ENCODE measurements at places on chromosomes 6 and 20. TPM values are rescaled to one million over a fixed set of nuclear protein-coding genes. Genes with fewer than 3 reads are reported as not detected.

DNA sequence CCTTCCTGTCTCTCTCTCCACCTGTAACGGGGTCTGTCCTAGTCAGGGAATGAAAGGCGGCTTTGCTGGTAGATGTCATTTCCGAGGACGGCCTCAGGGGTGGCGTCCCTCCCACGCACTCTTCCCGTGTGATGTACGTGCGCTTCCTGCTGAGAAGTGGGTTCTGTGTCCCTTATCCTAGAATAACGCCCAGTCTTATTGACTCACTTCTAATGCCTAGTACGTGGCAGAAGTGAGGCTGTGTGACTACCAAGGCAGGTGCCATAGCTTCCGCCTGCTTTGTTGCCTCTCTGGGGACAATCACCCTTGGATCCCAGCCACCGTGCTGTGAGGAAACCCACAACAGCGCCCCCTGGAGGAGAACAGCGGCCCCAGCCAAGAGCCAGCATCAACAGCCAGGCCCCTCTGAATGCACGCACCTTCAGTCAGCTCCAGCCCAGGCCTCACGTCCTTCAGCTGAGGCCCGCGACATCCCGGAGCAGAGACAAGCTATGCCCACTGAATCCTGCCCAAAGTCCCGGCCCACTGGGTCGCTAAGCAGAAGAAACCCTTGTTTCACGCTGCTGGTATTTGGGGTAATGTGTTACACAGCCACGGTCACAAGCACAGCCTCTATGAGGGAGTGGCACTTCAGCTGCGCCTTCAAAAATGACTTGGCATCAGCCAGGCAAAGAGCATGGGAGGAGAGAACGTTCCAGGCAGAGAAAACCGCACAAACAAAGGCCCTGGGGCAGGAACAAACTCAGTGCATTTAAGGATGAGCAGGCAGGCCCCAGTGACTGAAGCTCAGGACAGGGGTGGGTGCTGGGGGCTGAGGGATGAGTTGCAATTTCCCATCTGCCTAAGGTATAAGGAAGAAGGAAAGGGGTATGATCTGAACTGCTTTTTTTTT lies 224.2 kb downstream of the NFATC2 start:
- H3K4me3 ChIP-seq: no peak overlapping the region
- H3K36me3 ChIP-seq: no peaks in the 10 kb centered on the region
- peaks cover 2% of the 10 kb centered on the region for H3K27me3 ChIP-seq
- peak; percentile 42 for DNase-seq
- H3K4me1 ChIP-seq: no peaks in the 10 kb centered on the region

- H3K27me3 ChIP-seq: peaks cover 2% of the 10 kb centered on the region
- H3K27ac ChIP-seq: no peak overlapping the region
- H3K36me3 ChIP-seq: no peaks in the 10 kb centered on the region
- H3K4me1 ChIP-seq: no peaks in the 10 kb centered on the region
These were observed 41.7 kb downstream of the ADAT2 start for GRCh38 chr6:143408787-143409162.

DNA sequence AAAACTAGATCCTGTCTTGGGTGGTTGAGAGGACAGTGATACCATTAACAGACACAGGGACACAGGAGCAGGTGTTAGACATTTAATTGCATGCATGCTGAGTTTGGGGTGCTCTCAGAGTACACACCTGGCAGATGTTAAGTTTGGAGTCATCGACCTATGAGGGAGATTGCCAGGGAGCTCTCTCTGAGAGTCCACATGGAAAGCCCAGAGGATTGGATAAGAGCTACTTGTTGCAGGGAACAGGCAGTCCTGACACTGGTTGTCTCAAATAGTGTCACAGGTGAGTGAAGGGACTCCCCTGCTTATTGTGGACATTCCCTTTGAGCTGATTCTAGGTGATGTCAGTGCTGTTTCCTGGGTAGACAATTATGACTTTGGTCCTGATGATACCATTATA lies 3.1 kb downstream of the ATRN start:
- peaks cover 30% of the 10 kb centered on the region for H3K4me1 ChIP-seq
- no peaks in the 10 kb centered on the region for H3K36me3 ChIP-seq
- no peak overlapping the region for H3K4me3 ChIP-seq
- H3K27me3 ChIP-seq: no peaks in the 10 kb centered on the region

- DNase-seq: no peak
- peaks cover 53% of the 10 kb centered on the region for H3K36me3 ChIP-seq
- no peak overlapping the region for H3K4me3 ChIP-seq
- H3K27ac ChIP-seq: peak overlapping the region; percentile 49
These were observed 9.1 kb downstream of the MAPK13 start for GRCh38 chr6:36139431-36139830.

Gene MOXD1
- not detected for total RNA-seq

- no peak overlapping the region for H3K4me3 ChIP-seq
- H3K36me3 ChIP-seq: peaks cover 12% of the 10 kb centered on the region
- DNase-seq: no peak
- no peak overlapping the region for H3K27ac ChIP-seq
- H3K4me1 ChIP-seq: peaks cover 19% of the 10 kb centered on the region
- H3K27me3 ChIP-seq: no peaks in the 10 kb centered on the region
These were observed 147.5 kb upstream of the SMLR1 start for GRCh38 chr6:130679684-130680083.

DNA sequence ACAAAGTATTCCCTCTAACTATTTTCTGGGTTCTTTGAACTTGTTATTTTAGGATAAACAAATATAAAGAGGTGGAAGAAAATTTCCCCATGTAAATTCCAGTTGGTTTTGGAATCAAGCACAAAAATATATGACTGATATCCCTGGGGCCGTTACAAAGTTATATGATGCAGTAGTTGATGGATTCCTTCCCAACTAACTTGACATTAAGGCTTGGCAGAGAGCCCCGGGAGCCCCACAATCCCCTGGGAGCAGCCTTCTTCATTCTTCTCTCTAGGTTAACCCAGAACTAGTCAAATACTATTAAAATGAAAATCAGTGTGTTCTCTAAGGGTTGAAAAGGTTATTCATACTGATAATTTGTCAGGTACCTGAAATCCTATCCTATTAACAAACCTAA lies 508.9 kb upstream of the SOX4 start:
- DNase-seq: no peak
- H3K27ac ChIP-seq: no peak overlapping the region
- no peaks in the 10 kb centered on the region for H3K4me1 ChIP-seq

GRCh38 chr6:36865835-36866234 lies 8.8 kb downstream of the PPIL1 start:
- H3K27me3 ChIP-seq: no peaks in the 10 kb centered on the region
- H3K36me3 ChIP-seq: peaks cover 78% of the 10 kb centered on the region
- peaks cover 79% of the 10 kb centered on the region for H3K4me1 ChIP-seq
- H3K4me3 ChIP-seq: no peak overlapping the region
- H3K27ac ChIP-seq: peak overlapping the region; percentile 59
- DNase-seq: no peak

Gene SMLR1
- total RNA-seq: not detected
